Esophagus squamous epithelium (tissue), 5 donors: ENCODE measurements at places on chromosomes 1 and 21. TPM values are rescaled to one million over a fixed set of nuclear protein-coding genes. Genes with fewer than 3 reads are reported as not detected.

DNA sequence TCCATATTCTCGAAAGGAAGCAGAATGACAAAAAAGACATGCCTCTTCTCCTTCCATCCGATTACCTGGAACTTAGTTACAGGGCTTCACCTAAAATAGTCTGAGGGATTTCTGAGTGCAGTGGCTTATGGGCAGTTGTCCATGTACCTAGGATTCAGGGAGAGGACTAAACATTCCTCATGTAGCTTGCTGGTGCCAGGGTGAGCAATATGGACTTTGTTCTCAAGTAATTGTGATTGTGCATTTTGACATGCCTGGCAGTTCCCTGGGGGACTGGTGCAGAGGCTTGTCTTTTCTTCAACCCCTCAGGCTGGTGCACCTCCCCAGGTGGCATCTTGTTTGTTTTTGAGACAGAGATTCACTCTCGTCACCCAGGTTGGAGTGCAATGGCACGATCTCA, 6.1 kb upstream of the PSEN2 start:
- no peak for DNase-seq

The CYP4Z1 gene
- 1.4 TPM for total RNA-seq

DNA sequence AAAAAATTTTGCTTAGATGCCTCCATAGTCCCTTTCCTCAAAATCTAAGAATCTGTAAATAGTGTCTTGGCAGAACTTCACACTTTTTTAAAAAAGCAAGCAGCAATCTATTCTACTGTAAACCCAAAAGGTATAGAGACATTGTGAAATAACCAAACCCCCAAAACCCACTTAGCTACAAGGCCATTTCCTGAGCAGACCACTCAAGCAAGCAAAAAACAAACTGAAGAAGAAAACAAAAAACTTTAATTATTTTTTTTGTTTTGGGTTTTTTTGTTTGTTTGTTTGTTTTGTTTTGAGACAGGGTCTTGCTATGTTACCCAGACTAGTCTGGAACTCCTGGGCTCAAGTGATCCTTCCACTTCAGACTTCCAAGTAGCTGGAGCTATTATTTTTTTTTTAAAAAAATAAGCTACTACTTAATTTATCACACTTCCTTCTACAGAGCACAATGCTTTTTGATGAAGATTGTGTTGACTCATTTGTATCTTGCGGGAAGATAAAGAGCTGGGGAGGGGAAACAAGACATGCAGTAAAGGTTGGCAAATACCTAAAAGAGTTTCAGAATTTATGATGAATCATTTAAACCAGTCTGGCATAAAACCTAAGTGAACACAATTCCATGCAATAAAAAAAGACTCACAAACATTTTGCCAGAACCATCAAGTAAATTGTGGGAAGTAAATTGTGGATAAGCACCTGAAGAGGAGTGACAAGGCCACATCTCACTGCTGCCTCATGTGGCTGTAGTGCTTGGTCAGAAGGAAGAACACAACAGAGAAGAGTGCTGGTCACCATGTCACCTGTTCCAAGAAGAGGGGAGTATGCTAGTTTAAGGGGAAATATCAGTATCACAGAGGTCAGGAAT, 2.7 kb upstream of the PTPN22 start:
- DNase-seq = no peak

- no peak for DNase-seq
Measured at GRCh38 chr1:224762046-224762445, 145.9 kb downstream of the CNIH3 start.

DNA sequence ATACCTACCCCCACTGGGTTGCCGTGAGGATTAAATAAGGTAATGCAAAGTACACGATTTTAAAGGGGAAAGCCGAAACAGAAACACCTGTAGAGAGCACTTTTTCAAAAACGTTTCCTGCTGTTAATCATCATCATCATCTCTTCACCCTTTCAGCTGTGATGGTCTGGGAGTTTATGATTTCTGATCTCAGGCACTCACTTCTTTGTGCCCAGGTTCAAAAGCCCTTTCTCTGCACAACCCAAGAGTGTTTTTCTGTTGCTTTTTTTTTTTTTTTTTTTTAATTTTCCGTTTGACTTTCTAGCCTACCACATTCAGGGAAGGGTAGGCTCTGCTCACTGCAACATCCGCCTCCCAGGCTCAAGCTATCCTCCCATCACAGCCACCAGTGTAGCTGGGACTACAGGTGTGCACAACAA, 936 bp upstream of the UBXN11 start:
- DNase-seq = no peak

DNA sequence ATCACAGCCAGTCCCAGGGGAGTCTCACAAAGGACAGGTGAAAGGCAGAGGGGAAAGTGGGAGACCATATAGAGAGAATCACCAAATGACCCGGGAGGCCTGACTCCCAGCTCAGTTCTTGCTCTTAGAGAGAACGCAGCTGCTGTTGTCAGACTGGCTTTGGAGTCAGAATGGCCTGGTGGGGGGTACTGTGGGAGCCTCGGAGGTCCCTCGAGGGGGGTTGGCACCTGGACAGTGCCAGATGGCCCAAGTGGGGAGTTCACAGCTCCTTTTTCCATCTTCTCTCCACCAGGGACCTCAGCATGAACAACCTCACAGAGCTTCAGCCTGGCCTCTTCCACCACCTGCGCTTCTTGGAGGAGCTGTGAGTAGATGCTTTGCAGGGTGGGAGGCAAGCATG, 31.5 kb downstream of the LGR6 start:
- DNase-seq = no peak

The B3GALNT2 gene
- 44.6 TPM for total RNA-seq

The GBP6 gene
- 513 TPM for total RNA-seq

GRCh38 chr1:94636624-94637023, 95.1 kb upstream of the F3 start:
- DNase-seq = no peak

- DNase-seq = no peak
Measured at GRCh38 chr1:64246294-64246917, 43.0 kb downstream of the UBE2U start.

The FCRL5 gene
- 1.6 TPM for total RNA-seq

DNA sequence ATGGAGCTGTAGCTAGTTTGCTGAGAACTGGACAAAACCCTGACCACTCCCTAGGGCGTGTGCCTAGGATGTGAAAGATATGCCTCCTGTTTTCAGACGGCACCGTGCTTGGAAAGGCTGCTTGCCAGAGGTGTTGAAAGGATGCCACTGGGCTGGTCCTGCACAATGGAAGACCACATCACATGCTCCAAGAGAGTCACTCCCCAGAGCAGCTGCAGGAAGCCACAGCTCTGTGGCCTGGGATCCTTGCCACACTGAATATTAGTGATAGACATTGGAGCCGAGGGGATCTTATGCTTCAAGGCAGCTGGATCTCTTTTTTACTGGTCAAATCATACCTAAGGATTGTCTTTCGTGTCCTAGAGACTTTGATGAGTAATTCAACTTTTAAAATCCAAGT, 6.6 kb upstream of the APP start:
- DNase-seq = no peak

The GSTM5 gene
- 2.2 TPM for total RNA-seq

GRCh38 chr1:193494368-193494767, 308.0 kb upstream of the B3GALT2 start:
- DNase-seq = no peak

The FCER1A gene
- total RNA-seq = 11.9 TPM

- DNase-seq = no peak
Measured at GRCh38 chr1:170734412-170735175, 70.7 kb downstream of the PRRX1 start.

DNA sequence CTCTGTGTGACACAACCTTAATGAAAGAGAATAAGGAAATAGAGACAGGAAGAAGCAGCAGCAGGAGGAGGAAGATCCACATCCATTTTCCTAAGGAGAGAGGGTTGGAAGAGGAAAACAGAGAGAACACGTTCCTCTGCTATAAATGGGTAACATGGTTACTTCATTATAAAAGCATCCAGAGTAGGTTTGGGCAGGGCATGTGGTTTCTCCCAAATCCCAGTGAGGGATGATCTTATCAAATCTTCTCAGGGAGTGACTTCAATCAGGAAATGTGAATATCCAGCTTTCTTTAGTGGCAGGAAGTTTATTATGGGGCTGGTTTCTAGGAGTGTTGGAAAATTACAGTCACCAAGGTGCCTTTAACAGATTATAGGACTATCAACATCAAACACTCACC, 11.1 kb downstream of the CYP2J2 start:
- DNase-seq = no peak

- DNase-seq = no peak
Measured at GRCh38 chr1:37515185-37516034, 844 bp upstream of the MEAF6 start.

DNA sequence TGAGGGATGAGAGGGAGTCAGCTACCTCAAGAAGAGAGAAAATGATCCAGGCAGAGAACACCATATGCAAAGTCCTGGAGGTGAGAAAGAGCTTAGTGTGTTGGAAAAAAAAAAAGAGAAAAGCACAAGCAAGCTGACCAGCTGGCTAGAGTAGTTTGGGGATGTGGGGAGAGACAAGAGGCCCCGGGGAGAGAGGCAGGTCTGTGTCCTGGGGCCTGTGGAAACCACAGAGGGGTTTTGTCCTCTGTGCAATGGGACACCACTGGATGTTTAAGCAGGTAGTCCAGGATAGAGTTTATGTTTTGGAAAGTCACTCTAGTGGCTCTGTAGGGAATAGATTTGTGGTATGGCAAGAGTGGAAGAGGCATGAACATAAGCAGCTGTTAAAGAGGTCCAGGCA, 14.4 kb upstream of the CHI3L1 start:
- DNase-seq = no peak

DNA sequence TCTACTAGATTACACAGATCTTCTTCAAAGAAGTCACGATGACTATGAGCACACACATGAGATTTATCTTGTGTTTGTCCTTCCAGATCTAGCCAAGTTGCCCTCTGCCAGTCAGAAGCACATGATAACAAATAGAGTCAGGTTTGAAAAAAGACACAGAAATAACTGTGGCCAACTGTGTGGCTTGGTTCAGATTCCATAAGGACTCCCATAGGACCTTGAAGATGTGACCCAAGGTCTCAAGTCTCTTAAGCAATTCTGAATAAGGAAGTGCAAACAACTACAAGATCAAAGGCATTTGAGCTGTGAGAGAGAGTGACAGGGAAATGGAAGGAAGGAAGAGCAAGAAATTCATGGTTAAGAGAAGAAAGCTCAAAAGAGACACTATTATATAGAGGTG, 194.0 kb downstream of the PLPP3 start:
- no peak for DNase-seq

- DNase-seq = no peak
Measured at GRCh38 chr1:84155517-84155916, 11.4 kb downstream of the PRKACB start.

The IL20 gene
- total RNA-seq = not detected

DNA sequence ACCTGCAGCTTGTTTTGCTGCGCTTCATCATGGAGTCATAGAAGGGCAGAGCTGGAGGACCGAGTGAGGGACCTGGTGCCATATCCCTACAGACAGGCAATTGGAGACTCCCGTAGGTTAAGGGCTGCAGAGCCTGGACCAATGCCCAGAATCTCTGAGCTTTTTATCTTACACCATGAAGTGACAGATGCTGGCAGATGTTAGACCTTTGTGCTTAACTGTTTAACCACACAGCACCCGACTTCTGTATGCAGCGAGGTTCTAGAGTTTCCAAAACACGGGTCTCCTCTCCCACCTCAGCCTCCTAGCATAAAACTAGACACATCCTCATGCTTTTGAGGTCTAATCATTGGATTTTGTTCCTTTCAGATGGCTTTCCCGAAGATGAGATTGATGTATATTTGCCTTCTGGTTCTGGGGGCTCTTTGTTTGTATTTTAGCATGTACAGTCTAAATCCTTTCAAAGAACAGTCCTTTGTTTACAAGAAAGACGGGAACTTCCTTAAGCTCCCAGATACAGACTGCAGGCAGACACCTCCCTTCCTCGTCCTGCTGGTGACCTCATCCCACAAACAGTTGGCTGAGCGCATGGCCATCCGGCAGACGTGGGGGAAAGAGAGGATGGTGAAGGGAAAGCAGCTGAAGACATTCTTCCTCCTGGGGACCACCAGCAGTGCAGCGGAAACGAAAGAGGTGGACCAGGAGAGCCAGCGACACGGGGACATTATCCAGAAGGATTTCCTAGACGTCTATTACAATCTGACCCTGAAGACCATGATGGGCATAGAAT, 47.6 kb downstream of the B3GALT5 start:
- DNase-seq = no peak

GRCh38 chr1:165068741-165069140, 287.8 kb downstream of the LMX1A start:
- no peak for DNase-seq
